ENCODE measurements at places on chromosomes 2 and 18.

- no peak for DNase-seq
These were observed 22.9 kb upstream of the CAVIN2 start for GRCh38 chr2:191869781-191870180.

GRCh38 chr2:110720547-110720946 lies 11.8 kb upstream of the ACOXL start:
- DNase-seq = no peak

- DNase-seq = no peak
These were observed 70.5 kb upstream of the TFCP2L1 start for GRCh38 chr2:121355488-121355887.

GRCh38 chr2:219476652-219477151 lies 22.0 kb upstream of the GMPPA start:
- peak; percentile 54 for DNase-seq

- DNase-seq = no peak
These were observed 178.7 kb downstream of the LCLAT1 start for GRCh38 chr2:30625701-30626100.

GRCh38 chr2:38163579-38163978 lies 87.6 kb upstream of the CYP1B1 start:
- no peak for DNase-seq

DNA sequence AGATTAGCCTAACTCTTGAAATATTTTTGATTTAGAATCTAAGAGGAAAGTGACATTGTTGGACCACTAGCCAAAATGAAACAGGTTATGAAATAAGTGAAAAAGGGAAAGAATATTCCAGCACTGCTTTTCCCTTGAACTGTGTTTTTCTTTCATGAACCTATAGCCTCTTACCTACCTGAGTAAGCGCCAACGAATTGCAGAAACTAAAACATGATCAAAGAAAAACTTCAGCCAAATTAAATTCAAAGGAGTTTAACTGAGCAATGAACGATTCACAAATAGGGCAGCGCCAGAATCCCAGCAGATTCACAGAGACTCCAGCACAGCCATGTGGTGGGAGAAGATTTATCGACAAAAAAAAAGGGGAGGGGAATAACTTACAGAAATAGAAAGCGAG lies 518.6 kb downstream of the PIK3C3 start:
- no peak for DNase-seq

- DNase-seq = no peak
These were observed 89.3 kb upstream of the TEX51 start for GRCh38 chr2:126809340-126809739.

- DNase-seq = no peak
These were observed 19.2 kb downstream of the TMEM185B start for GRCh38 chr2:120204022-120204405.

All from retina (tissue), 1 donor.